Endodermal cell (in vitro differentiated cells): ENCODE measurements at places on chromosomes 12 and 14. TPM values are rescaled to one million over a fixed set of nuclear protein-coding genes. Genes with fewer than 3 reads are reported as not detected.

GRCh38 chr12:26317942-26318575, 122.7 kb downstream of the SSPN start:
- H3K4me1 ChIP-seq, result no peaks in the 10 kb centered on the region
- no peak overlapping the region for H3K27ac ChIP-seq
- no peak overlapping the region for H3K4me3 ChIP-seq
- no peaks in the 10 kb centered on the region for H3K36me3 ChIP-seq
- no peak for DNase-seq
- H3K27me3 ChIP-seq, result no peaks in the 10 kb centered on the region

GRCh38 chr14:91466192-91466591, 43.9 kb downstream of the PPP4R3A start:
- H3K27ac ChIP-seq, result no peak overlapping the region
- H3K36me3 ChIP-seq, result peaks cover 95% of the 10 kb centered on the region
- no peaks in the 10 kb centered on the region for H3K4me1 ChIP-seq
- H3K27me3 ChIP-seq, result no peaks in the 10 kb centered on the region
- no peak overlapping the region for H3K4me3 ChIP-seq

DNA sequence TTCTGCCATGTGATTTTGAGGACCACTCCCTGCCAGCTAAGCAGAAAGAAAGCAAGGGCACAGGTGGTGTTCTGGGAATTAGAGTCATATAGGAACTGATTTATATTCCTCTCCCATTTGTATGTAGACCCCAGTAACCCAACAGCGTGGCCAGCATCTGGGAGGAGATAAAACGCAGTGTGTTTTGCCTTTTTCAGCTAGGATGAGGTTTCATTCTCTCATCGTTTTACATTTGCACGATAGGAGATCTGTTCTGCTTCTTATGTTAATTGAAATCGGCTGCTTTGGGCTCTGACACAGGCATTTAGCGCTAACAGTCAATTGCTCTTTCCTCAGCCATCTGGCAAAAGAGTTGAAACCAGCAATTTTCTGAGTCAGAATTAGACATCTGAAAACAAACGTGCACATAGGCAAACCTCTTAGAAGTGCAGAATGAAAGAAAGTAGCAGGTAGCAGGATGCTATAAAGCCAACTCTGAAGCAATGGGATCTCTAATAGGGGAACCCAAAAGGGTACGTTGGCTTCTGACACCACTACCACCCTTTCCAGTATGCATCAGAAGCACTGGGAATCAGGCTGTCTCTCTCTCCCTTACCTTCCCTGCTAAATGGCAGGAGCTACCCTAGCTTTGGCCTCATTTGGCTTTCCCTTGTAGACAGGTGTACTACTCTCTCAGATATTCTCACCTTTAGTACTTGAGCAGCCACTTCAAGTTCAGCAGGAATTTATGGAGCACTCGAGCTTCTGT, 219.1 kb downstream of the PHLDA1 start:
- H3K27me3 ChIP-seq, result peaks cover 4% of the 10 kb centered on the region
- peak; percentile 53 for DNase-seq
- H3K4me1 ChIP-seq, result no peaks in the 10 kb centered on the region
- H3K27ac ChIP-seq, result peak overlapping the region; percentile 47
- H3K36me3 ChIP-seq, result no peaks in the 10 kb centered on the region

GRCh38 chr14:34325493-34325892, 136.5 kb downstream of the SPTSSA start:
- H3K36me3 ChIP-seq, result no peaks in the 10 kb centered on the region
- no peak for DNase-seq
- H3K27me3 ChIP-seq, result peaks cover under 1% of the 10 kb centered on the region
- H3K4me1 ChIP-seq, result peaks cover 2% of the 10 kb centered on the region
- no peak overlapping the region for H3K4me3 ChIP-seq

DNA sequence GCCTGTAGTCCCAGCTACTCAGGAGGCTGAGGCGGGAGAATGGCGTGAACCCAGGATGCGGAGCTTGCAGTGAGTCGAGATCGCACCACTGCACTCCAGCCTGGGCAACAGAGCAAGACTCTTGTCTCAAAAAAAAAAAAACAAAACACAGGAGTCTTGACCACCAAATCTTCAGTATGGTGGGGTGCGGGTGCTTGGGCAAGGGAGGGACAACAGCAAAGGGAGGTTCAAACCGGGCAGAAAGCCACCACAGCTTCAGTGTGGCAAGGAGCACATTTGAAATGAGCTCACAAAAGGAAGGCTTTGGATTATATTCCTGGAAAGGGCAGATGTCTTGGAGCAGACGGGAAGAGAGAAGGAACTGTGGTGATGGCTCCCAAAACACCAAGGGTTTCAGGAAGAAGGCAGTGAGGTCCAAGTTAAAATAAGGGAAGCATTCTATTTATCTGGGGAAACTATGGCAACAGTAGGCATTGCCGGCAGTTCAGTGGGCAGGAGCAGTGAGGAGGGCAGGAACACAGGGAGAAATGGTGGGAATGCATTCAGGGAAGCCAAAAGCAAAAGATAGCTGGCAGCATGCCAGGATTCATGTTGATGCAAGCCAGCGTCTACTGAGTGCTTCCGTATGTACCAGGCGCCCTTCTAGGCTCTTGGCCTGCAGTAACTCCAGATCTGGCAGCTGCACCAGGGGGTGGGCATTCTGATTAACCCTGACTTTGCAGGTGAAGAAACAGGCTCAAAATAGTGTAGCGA, 51.0 kb upstream of the SRSF5 start:
- H3K27ac ChIP-seq, result no peak overlapping the region
- H3K27me3 ChIP-seq, result no peaks in the 10 kb centered on the region
- peaks cover 22% of the 10 kb centered on the region for H3K4me1 ChIP-seq
- DNase-seq, result no peak

DNA sequence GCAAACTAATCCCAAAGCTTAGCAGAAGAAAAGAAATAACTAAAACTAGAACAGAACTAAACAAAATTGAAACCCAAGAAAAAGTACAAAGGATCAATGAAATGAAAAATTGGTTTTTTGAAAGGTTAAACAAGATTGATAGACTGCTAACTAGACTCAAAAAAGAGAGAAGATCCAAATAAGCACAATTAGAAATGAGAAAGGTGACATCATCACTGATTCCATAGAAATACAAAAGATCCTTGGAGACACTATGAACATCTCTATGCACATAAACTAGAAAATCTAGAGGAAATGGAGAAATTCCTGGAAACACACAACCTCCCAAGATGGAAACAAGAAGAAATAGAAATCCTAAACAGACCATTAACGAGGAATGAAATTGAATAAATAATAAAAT, 47.1 kb upstream of the SLC38A2 start:
- H3K27ac ChIP-seq, result no peak overlapping the region
- H3K27me3 ChIP-seq, result no peaks in the 10 kb centered on the region
- H3K4me1 ChIP-seq, result no peaks in the 10 kb centered on the region
- no peaks in the 10 kb centered on the region for H3K36me3 ChIP-seq
- no peak for DNase-seq

DNA sequence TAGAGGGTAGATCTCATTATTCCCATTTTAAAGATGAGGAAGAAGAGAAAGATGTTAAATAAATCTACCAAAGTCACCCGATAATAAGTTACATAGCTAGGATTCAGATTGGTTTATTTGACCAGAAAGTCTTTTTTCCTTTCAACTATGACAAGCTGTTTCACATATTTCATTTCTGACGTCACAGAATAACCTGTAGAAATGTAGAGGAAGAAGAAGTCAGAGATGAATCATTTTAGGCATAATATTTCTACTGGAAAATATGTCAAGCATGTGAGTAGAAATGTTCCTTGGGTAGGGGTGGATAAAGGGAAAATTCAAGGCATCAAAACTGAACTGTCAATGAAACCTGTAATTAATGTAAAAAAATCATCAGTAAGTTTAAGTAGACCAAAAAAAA, 107.0 kb downstream of the MGST1 start:
- no peak overlapping the region for H3K4me3 ChIP-seq
- DNase-seq, result no peak
- no peak overlapping the region for H3K27ac ChIP-seq

- H3K36me3 ChIP-seq, result no peaks in the 10 kb centered on the region
- no peaks in the 10 kb centered on the region for H3K4me1 ChIP-seq
- peak within 1 kb of the TSS; percentile 71 for H3K4me3 ChIP-seq
- peaks cover 19% of the 10 kb centered on the region for H3K27me3 ChIP-seq
Observed at GRCh38 chr12:113135178-113136127, at the start of gene RASAL1. RASAL1 (minus strand) TSS chr12:113135761; CDS start chr12:113135462, 299 bp downstream.

DNA sequence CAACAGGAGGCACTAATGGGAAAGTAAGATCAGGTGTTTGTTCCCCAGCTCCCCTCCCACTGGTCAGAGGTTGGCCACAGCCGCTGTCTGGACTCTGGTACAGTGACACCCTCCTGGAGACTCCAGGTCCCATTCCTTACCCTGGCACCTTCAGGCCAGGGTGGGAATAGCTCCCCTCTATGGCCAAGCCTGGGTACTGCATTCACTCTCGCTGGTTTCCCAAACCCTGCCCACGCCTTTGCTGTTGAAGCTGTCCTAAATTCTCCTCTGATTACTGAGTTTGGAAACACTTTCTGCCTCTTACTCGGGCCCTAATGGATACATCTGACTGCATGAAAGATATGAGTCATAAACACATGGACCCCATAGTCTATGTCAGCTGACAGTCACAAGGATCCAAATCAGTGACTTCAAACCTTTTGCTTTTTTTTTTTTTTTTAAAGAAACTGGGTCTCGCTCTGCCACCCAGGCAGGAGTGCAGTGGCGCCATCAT, 17.9 kb downstream of the HRK start:
- H3K4me1 ChIP-seq, result peaks cover 8% of the 10 kb centered on the region
- peak; percentile 96 for DNase-seq
- H3K27ac ChIP-seq, result no peak overlapping the region
- no peaks in the 10 kb centered on the region for H3K36me3 ChIP-seq
- no peak overlapping the region for H3K4me3 ChIP-seq

GRCh38 chr14:38248321-38249028, 7.4 kb downstream of the CLEC14A start:
- H3K4me1 ChIP-seq, result no peaks in the 10 kb centered on the region
- DNase-seq, result peak; percentile 51
- H3K27ac ChIP-seq, result no peak overlapping the region
- H3K27me3 ChIP-seq, result peaks cover 6% of the 10 kb centered on the region
- H3K36me3 ChIP-seq, result no peaks in the 10 kb centered on the region

- no peak overlapping the region for H3K4me3 ChIP-seq
- H3K27me3 ChIP-seq, result no peaks in the 10 kb centered on the region
- no peaks in the 10 kb centered on the region for H3K4me1 ChIP-seq
- no peak overlapping the region for H3K27ac ChIP-seq
Observed at GRCh38 chr12:71335151-71335962, 104.2 kb upstream of the LGR5 start.

The ANKRD33 gene
- 0.23 TPM in 1 of 2 replicates, not detected in the other for total RNA-seq

The ADAMTS20 gene
- 0.70 TPM in 2 replicates for total RNA-seq

The KCNA5 gene
- not detected in 3 replicates for total RNA-seq

The BDKRB2 gene
- total RNA-seq, result 0.61 to 1.5 TPM (median 1.1 TPM) in 3 replicates

The ART4 gene
- not detected in 2 replicates for total RNA-seq
